ENCODE measurements at places on chromosomes 5 and 9.

DNA sequence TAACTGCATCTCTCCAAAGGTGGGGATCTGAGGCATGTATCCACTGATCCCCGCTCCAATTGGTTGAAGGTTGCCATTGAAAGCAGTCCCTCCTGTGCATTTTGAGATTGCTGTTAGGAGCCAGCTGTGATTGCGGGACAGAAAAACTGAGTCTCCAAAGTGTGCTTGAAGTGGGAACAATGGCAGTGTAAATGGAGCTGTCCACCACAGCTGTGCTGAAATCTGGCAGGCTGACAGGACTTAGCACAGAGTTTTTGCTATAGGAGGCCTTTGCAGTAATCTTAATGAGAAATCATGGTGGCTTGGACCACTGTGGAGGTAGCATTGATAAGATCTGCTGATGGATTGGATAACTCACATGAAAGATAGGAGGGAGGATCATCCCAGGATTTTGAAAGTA is 3.3 kb downstream of the RNF20 start:
- H3K36me3 ChIP-seq = peaks cover 46% of the 10 kb centered on the region
- H3K27ac ChIP-seq = no peak overlapping the region
- no peak for DNase-seq
- peaks cover 26% of the 10 kb centered on the region for H3K4me1 ChIP-seq
- H3K27me3 ChIP-seq = no peaks in the 10 kb centered on the region
- H3K4me3 ChIP-seq = no peak overlapping the region

GRCh38 chr9:128244837-128245231 is 31.0 kb downstream of the GOLGA2 start:
- DNase-seq = peak; percentile 91
- H3K27ac ChIP-seq = peak overlapping the region; percentile 34
- H3K36me3 ChIP-seq = no peaks in the 10 kb centered on the region
- H3K4me3 ChIP-seq = peak overlapping the region; percentile 33

- no peak overlapping the region for H3K4me3 ChIP-seq
- H3K27ac ChIP-seq = no peak overlapping the region
- H3K36me3 ChIP-seq = no peaks in the 10 kb centered on the region
- no peaks in the 10 kb centered on the region for H3K4me1 ChIP-seq
- DNase-seq = no peak
- H3K27me3 ChIP-seq = no peaks in the 10 kb centered on the region
Observed at GRCh38 chr5:146048994-146049703, 56.2 kb downstream of the PLAC8L1 start.

- peaks cover 67% of the 10 kb centered on the region for H3K4me1 ChIP-seq
- peak overlapping the region; percentile 98 for H3K27ac ChIP-seq
- H3K27me3 ChIP-seq = no peaks in the 10 kb centered on the region
Observed at GRCh38 chr9:127566351-127567001, 45.6 kb upstream of the STXBP1 start.

GRCh38 chr5:67809589-67809988 is 406.0 kb upstream of the PIK3R1 start:
- no peaks in the 10 kb centered on the region for H3K36me3 ChIP-seq
- H3K27me3 ChIP-seq = no peaks in the 10 kb centered on the region
- H3K4me1 ChIP-seq = peaks cover 65% of the 10 kb centered on the region

DNA sequence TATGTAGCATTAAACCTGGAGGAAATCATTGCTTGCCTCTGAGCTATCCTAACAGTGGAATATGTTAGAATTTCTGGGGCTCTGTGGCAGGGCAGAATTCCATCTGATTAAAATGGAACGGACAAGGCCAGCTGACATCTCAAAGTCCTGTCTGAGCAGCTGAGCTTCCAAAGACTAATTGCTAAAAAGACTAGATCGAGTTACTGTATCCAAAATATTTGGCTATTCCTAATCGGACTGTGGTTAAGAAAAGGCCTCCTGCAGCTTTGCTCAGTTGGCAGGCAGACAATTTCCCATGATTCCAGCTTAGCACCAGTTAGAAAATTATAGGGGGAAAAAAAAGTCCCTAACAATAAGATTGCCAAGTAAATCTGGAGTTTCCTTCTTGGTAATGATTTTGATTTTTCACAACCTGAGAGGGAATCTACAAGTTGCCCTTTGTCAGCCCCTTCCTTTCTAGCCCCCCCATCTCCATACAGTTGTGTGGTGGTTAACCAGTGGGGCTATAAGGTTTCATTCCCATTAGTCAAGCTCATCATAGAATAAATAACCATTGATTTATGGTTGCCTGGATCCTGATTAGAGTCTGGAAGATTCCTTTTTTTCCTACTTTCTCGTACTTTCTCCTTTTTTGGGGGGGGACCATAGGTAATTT is 26.4 kb downstream of the PTGR1 start:
- DNase-seq = no peak
- peaks cover 78% of the 10 kb centered on the region for H3K36me3 ChIP-seq
- no peak overlapping the region for H3K4me3 ChIP-seq
- no peaks in the 10 kb centered on the region for H3K27me3 ChIP-seq
- no peak overlapping the region for H3K27ac ChIP-seq

DNA sequence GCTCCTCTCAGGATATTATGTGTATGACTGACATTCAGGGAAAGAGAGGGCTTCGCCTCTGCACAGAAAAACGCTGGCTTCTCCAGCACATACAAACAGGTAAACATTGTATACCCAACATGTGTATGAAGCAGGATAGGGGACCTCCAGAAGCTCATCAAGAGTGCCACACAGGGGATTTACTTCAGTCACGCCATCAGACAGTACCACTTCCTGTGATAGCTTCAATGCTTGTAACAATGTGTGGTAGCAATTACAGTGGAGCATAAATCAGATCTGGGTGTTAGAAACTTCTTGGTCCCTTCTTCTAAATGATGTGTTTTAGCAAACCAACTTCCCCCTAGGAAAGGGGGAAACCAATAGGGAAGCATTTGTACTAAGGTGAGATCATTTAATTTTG is 160.8 kb downstream of the TSSK1B start:
- H3K4me3 ChIP-seq = no peak overlapping the region
- no peaks in the 10 kb centered on the region for H3K36me3 ChIP-seq
- H3K27ac ChIP-seq = no peak overlapping the region
- no peaks in the 10 kb centered on the region for H3K4me1 ChIP-seq
- no peaks in the 10 kb centered on the region for H3K27me3 ChIP-seq

- peaks cover 24% of the 10 kb centered on the region for H3K4me1 ChIP-seq
- no peaks in the 10 kb centered on the region for H3K36me3 ChIP-seq
- H3K27me3 ChIP-seq = no peaks in the 10 kb centered on the region
- H3K4me3 ChIP-seq = no peak overlapping the region
- no peak overlapping the region for H3K27ac ChIP-seq
- DNase-seq = no peak
Observed at GRCh38 chr5:89929173-89929572, 480.4 kb downstream of the CETN3 start.

DNA sequence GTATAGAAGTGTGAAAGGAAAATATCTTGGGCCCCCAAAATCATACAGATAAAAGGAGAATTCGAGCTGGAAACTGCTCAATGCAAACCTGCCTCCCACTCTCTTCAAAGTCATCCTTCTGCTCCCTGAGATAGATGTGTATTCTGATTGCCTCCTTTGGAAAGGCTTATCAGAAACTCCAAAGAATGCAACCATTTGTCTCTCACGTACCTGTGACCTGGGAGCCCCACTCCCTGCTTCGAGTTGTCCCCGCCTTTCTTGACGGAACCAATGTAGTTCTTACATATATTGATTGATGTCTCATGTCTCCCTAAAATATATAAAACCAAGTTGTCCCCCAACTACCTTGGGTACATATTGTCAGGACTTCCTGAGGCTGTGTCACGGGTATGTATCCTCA is 163.8 kb downstream of the DIRAS2 start:
- no peaks in the 10 kb centered on the region for H3K27me3 ChIP-seq
- no peak for DNase-seq
- no peaks in the 10 kb centered on the region for H3K36me3 ChIP-seq

- no peaks in the 10 kb centered on the region for H3K4me1 ChIP-seq
- H3K36me3 ChIP-seq = no peaks in the 10 kb centered on the region
- no peaks in the 10 kb centered on the region for H3K27me3 ChIP-seq
- no peak overlapping the region for H3K4me3 ChIP-seq
Observed at GRCh38 chr9:114256827-114257328, 66.0 kb upstream of the ORM1 start.

- DNase-seq = no peak
- no peak overlapping the region for H3K27ac ChIP-seq
- H3K36me3 ChIP-seq = no peaks in the 10 kb centered on the region
- no peaks in the 10 kb centered on the region for H3K4me1 ChIP-seq
- no peaks in the 10 kb centered on the region for H3K27me3 ChIP-seq
- H3K4me3 ChIP-seq = no peak overlapping the region
Observed at GRCh38 chr5:79694652-79695051, 5.0 kb downstream of the CMYA5 start.

DNA sequence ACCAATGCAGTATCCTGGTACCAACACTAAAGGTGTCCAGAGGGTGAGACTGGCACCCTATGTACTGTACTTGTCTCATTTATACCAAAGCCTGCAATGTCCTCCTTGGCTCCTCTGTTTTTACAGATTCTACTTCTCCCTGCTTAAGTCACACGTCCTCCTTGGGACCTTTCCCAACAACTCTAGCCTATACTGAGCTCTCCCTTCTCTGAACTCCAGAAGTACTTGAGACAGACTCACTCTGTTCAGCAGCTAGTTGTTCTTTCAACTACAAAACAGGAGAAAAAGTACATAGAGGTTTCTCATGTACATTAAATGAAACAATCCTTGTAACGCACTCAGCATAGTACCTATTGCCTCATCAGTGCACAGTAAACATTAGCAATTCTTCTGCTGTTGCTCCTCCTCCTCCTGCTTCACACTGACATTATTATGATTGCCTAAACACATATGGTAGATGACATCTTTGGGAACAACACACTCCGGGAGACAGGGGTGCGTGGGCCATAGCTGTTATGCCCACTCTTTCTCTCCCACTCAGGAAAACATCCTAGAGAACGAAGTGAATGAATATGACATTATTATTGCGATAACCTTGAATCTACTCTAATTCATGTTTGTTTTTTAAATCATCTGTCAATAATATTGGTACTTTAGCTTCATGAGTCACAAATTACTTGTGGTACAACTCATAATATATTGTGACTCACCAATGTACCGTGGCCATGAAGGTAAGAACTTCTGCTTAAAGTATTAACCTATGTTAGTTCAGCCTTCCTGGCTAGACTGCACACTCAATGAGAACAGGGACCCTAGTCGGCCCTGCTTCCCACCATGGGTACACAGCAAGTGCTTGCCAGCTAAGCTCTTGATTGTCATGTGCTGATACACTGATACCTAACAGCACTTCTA is 180.3 kb upstream of the ADRA1B start:
- H3K4me1 ChIP-seq = peaks cover 11% of the 10 kb centered on the region
- H3K4me3 ChIP-seq = no peak overlapping the region
- H3K27ac ChIP-seq = no peak overlapping the region
- H3K36me3 ChIP-seq = no peaks in the 10 kb centered on the region
- H3K27me3 ChIP-seq = no peaks in the 10 kb centered on the region

DNA sequence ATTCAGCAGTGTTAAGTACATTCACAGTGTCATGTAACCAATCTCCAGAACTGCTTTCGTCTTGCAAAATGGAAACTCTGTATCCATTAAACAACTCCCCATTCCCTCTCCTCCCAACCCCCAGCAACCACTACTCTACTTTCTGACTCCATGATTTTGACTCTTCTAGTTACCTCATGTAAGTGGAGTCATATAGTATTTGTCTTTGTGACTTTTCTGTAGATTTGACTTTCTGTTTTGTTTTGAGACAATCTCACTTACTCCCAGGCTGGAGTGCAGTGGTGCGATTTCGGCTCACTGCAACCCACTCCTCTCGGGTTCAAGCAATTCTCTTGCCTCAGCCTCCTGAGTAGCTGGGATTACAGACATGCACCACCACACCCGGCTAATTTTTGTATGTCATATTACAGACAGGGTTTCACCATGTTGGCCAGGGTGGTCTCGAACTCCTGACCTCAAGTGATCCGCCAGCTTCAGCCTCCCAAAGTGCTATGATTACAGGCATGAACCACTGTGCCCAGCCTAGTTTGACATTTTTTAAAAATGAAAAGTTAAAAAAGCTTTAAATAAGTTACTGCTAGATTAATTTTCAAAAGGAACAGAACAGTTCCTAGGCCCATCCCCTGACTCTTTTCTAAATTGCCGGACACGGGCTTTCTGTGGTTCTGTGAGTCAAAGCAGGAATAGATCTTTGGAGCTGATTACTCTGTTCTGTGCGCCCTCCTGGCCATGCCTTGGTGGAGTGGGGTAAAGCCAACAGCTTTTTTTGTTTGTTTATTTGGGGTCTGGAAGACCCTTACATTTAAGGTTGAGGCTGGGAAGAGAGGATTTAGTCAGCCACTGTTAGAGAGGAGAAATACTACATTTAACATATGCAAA is 59.3 kb downstream of the RALGPS1 start:
- no peak overlapping the region for H3K4me3 ChIP-seq
- no peak overlapping the region for H3K27ac ChIP-seq
- no peaks in the 10 kb centered on the region for H3K36me3 ChIP-seq
- no peak for DNase-seq

DNA sequence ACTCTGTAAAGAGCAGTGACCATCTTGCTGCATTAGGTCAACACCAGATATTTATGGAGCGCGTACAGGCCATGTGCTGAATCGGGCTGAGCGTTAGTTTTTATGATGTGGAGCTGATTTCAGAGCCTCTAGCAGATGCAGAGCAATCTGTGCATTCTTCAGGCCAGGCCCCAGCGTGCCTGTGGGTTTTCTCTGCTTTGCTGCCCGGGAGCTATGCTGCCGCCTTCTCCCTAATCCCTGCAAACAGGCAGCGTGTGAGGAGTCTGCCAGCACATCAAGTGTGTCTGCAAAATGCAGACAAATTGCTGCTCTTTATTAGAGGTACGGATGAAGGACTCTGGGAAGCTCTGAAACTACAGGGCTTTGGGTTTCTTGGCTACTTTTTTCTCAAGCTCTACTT is 170.0 kb downstream of the NTRK2 start:
- H3K4me3 ChIP-seq = no peak overlapping the region
- no peaks in the 10 kb centered on the region for H3K36me3 ChIP-seq
- no peak for DNase-seq
- H3K4me1 ChIP-seq = no peaks in the 10 kb centered on the region

GRCh38 chr5:112024221-112024620 is 267.2 kb upstream of the NREP start:
- DNase-seq = no peak
- no peaks in the 10 kb centered on the region for H3K36me3 ChIP-seq
- H3K4me1 ChIP-seq = no peaks in the 10 kb centered on the region
- H3K27ac ChIP-seq = no peak overlapping the region
- no peaks in the 10 kb centered on the region for H3K27me3 ChIP-seq

All from tibial artery (tissue), 4 donors.